Cerebellar nuclear complex (tissue), 1 donor: ENCODE measurements at places on chromosomes 11 and 22.

DNA sequence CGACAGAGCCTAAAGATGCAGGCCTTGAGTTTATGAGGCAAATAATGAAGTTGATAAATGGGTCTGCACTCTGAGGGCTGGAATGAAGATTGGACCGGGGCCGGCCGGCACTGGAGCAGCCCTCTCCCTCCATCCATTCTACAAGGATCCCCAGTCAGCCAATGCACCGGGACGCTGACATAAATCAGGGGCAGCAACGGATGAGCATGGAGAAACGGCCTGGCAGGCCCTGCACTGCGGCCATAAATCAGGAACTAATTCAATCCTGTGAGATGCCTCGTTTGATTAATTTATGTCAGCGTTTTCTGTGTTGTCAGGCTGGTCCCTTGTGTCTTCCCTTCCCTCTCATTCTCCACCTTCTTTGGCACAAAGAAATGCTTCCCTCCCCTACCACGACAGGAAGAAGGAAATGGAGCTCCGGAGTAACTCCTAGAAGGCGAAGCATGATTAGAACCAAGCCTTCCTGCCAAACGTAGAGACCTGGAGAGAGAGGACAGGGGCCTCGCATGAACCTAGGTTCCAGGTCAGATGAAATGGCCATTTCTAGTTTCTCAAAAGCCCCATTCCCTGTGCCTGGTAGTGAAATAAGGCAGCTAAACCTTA lies 358.4 kb downstream of the OPCML start:
- no peak for DNase-seq

- DNase-seq = no peak
Measured at GRCh38 chr11:11635443-11635842, 13.6 kb upstream of the GALNT18 start.

GRCh38 chr22:23604939-23605712 lies 25.0 kb upstream of the IGLL1 start:
- no peak for DNase-seq

GRCh38 chr22:32607086-32607485 lies 132.5 kb downstream of the FBXO7 start:
- DNase-seq = no peak

DNA sequence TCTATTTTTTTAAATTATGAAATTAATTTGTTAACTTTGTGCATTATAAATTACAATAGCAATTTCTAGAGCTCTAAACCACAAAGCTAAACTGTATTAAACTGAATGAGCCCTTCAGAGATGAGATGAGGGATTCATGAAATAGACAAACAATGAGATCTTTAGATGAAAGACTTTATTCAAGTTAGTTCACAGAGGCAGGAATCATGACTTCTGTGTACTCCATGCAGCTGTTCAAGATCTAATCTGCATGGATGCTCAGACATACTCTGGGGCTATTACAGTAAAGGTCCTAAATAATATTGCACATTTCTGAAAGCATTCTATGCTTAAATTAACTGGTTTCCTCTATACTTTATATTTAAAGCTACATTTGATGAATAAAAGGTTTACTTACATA lies 122.7 kb downstream of the FCHSD2 start:
- DNase-seq = no peak
